ENCODE measurements at places on chromosomes 2 and 18. TPM values are rescaled to one million over a fixed set of nuclear protein-coding genes. Genes with fewer than 3 reads are reported as not detected.

Gene LRRTM1
- not detected for total RNA-seq

Gene DLX1
- total RNA-seq: not detected

Gene NMUR1
- not detected for total RNA-seq

Gene ASB18
- total RNA-seq: not detected

Gene ABCG8
- total RNA-seq: not detected

Gene ANTXR1
- total RNA-seq: 262 TPM

Gene POTEI
- under 0.01 TPM for total RNA-seq

Gene DYNC2LI1
- 19.9 TPM for total RNA-seq

Gene KIAA2012
- under 0.01 TPM for total RNA-seq

Measured in smooth muscle cell of bladder (primary cell).